AG04449 (cell line): ENCODE measurements at places on chromosomes 6 and 20.

DNA sequence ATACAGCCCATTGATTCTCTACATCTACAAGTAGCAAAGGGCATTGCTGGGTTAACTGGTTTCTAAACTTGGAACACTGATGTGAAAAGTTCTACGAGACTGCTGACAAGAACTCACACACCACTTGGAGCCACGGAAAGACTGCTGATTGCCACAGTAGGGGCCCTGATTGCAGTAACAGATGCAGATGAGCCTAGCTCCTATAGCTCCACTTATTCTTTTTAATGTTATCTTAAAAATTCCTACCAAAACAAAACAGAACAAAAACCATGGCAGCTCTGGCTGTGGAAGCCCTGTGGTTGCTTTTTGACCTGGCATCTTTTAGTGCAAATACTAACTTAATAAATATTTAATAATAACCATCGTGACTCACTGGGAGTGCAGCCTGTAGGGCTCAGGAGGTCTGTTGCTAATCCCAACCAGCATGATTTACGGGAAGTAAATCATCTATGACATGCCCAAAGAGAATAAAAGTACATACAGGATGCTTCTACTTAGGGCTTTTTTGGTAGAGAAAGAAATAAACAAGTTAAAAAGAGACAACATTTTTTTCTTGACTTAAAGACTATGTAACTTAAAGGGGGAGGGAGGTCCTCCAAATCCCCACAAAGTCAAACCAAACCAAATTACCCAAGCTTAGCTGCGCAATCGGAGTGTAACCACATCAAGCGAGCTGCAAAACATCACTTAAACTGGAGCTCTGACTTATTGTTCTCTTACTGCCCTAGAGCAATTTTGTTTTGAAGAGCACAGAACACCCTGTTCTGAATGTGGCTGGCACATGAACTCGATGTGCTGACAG, 87.2 kb downstream of the FKBP5 start:
- no peak for DNase-seq

DNA sequence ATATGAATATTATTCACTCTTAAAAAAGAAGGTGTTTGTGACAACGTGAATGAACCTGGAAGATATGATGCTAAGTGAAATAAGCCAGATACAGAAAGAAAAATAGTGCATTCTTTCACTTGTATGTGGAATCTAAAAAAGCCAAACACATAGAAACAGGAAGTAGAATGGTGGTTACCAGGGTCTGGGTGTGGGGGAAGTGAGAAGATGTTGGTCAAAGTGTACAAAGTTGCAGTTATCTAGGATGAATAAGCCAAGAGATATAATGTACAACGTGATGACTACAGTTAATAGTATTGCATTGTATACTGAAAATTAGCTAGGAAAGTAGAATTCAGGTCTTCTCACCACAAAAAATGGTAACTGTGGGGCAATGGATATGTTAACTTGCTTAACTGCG, 151.1 kb upstream of the HCRTR2 start:
- no peak for DNase-seq

- no peak for DNase-seq
Measured at GRCh38 chr6:139308286-139308916, 16.6 kb upstream of the TXLNB start.

GRCh38 chr6:105982761-105983540, 103.2 kb upstream of the PRDM1 start:
- DNase-seq, result no peak

DNA sequence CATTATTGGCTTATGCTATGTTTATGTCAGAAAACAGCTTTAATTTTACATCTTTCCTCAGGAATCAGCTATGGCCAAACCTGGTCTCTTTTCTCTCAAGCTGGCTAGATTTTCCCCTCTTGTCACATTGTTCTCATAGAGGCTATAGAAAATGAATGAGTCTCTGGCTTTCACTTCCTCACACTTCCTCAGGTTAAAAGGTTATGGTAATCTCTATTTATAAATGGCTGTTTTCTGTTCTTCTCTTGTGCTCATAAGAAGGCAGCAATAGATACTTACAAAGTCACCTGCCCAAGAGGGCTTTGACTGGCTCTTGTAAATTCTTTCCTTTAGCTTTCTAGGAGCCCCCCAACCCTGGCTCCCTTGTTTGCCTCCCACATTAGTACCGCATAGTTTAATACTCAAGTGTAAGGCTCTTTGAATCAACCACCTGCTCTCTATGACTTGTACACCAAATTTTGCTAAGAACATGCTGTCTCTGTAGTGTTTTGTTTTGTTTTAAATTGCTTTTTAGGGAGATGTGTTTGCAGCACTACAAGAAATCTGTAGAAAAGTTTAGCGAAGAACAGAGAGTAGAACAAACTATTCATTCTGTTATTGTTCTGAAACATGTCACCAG, 897.4 kb upstream of the CITED2 start:
- no peak for DNase-seq

DNA sequence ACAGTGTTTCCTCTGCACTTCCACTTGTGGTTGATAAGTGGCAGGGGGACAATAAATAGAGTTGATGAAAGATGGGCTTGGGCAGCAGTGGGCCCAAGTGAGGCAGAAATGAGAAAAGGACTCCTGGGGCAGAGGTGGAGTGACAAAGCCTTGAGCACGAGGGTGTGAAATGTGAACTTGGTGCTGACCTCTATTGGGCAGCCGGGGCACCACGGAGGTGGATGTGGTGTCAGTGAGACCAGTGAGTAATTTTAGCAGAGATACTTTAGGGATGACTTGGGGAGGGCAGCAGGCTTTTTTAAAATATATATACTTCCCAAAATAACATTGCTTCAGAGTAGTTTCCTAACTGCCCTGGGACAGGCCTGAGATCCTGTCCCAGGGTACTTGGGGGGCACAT, 30.6 kb upstream of the MYLK2 start:
- DNase-seq, result no peak

GRCh38 chr6:786946-787763, 94.2 kb upstream of the EXOC2 start:
- no peak for DNase-seq

GRCh38 chr6:23692184-23692583, 433.8 kb upstream of the NRSN1 start:
- no peak for DNase-seq

DNA sequence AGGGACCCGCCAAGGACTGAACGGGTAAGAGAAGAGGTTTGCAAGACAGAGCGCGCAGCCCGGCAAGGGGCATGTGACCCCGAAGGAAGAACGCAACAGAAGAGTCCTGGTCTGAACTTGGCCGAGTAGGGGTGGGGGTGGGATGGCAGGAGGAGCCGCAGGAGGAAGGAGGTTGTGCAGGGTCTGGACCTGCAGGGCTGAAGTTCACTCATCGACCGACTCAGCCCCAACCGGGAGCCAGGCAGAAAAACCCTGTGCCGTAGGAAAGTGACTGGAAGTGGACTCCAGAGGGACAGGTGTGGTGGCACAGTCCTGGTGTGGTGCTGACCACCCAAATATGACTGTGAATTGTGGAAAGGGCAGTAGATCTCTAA, 15.2 kb downstream of the ADISSP start:
- DNase-seq, result no peak

DNA sequence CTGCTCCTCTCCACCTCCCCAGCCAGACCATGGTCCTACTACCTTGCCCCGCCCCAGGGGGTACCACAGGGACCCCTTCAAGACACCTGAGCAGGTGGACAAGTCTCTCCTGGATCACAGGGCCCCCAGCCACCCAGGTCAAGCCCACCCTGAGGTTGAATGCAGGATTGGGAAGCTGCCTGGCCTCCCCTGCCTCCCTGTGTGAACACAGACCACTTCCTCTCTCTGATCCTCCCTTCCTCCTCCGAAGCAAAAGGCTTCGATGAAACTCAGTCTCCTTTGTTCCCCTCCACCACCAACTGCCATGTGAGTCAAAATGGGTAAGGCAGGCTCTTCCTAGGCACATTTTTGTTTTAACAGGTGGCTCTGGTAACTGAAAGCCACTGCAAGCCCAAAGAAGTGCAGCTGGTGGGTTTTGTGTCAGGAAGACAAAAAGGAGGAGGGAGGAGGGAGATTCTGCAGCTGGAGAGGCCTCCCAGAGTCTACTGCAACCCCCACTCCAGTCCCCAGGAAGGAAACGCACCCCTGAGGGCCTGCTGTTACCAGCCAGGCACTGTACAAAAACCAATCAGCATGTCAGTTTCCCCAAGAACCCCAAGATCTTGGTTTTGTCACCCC, 5.4 kb downstream of the ADA start:
- DNase-seq, result no peak

DNA sequence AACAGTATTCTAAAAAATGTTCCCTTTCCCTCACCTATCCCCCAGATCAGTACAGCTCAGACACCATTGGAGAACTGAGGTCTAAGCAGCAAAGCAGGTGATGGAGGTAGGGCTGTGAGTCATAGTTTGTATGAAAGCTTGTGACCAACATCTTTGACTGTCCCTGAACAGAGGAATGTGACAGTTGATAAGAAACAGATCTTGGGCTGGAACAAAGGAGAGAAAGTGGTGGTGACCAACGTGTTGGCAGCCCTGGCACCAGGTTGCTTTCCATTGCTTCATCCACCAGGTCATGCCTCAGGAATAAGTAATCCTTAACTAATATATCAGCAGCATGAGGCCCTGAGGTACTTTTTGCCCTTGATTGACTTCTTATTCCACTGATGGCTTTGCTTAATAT, 19.9 kb upstream of the CRIP3 start:
- DNase-seq, result no peak

DNA sequence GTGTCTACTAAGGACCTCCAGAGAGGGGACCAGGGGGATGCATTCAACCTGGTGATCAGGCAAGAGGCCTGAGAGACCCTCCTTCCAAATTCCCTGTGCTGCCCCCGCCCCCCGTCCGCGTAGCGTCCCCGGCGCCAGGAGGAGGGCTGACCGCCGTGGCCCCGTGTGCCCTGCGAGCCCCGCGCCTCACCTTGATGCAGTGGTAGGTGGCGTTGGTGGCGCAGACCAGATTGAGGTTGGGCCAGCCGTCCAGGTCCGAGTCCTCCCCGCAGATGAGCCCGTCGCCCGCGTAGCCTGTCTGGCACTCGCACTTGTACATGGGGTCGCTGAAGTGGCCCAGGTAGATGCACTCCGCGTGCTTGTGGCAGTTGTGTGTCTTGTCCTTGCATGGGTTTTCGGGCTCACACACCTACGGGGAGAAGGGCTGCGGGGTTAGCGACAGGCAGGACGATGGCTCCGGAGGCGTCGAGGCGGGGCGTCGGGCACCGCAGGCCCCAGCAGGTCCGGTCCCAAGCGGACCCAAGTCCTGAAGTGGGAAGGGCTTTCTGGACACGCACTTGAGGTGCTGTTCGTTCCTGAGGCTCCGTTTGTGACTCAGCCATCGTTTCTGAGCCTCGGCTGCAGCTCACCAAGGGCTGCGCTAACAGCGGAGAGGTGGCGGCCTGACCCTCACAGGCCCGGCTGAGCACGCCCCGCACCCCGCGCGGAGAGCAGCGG, 21.7 kb downstream of the THBS2 start:
- DNase-seq, result no peak

GRCh38 chr6:166573511-166574216, 12.8 kb downstream of the RAMACL start:
- DNase-seq, result no peak

GRCh38 chr20:20216941-20217340, 151.0 kb upstream of the INSM1 start:
- DNase-seq, result no peak

DNA sequence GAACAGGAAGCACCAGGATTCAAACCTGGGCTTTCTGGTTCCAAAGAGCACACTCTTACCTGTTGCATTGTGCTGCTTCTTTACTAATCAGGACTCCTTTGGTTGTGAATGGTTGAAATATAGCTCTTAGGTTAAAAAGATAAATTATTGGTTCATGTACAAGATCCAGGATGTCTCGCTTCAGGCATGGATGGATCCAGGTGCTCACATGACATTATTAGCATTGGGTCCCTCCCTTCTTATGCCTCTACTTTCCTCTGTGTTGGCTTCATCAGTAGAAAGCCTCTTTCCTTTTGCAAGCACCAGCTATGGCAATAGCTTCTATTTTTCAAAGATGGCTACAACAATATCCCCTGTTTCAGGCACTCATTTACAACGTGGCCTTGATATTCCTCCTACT, 217.7 kb upstream of the SULF2 start:
- DNase-seq, result no peak

DNA sequence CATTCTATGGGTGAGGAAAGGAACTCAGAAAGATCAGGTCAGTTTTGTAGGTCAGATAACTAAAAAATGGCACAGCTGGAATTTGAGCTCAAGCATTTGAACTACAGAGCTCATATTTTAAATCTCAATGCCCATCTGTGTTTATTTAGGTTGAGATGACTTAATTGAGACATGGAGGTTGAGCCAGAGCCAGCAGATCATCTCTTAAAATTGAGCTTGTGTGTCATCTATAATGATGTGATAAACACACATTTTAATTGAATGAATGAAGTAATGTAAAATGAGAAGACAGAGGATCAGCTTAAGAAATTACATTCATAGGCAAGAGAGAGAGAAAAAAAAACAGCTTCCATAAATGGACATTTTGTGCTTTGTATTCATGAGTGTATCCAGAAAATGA, 3.7 kb downstream of the MANEA start:
- DNase-seq, result no peak
